ENCODE measurements at places on chromosomes 4 and X.

GRCh38 chr4:44493924-44494323 is 45.3 kb upstream of the KCTD8 start:
- DNase-seq: no peak

GRCh38 chr4:44629280-44629866 is 22.1 kb downstream of the YIPF7 start:
- DNase-seq: peak; percentile 5

GRCh38 chr4:23972805-23973204 is 83.0 kb upstream of the PPARGC1A start:
- DNase-seq: no peak

DNA sequence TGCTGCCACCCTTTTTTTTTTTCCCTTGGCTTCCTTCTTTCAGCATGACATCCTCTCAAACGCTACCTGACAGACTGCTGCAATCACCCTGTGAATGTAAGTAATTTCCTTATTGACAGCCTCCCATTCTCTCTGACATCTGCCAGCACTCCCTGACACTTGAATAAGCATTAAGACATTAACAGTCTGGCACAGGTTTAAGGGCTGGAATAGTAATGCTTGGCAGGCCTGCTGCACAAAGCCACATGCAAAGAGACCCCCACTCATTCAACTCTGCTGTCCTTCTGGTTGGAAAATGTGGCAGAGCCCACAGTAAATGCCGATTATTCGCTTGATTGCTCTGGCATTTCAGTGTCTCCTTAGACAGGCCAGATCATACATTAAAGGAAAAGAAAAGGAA is 28.1 kb upstream of the RASGEF1B start:
- peak; percentile 26 for DNase-seq

- DNase-seq: no peak
Measured at GRCh38 chrX:154398668-154399526, 720 bp downstream of the RPL10 start.

- DNase-seq: no peak
Measured at GRCh38 chrX:87702795-87703194, 185.2 kb downstream of the KLHL4 start.

- DNase-seq: no peak
Measured at GRCh38 chrX:154516656-154517100, 646 bp upstream of the FAM3A start.

DNA sequence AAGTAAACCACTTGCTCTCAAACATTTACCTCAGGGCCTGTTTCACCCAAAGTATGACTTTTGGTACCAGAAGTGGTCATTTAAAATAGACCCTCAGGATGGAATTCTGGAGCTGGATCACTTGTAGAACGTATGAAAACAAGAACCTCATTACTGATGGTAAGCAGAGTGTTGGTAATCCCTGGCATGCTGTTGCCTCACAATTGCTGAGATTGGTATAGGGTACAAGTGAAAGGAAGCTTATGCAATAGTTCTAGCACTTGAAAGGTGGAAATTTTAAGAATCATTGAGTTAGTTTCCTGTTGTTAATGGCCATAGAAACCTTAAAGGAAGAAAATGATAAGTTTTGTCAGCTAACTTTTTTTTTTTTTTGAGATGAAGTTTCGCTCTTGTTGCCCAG is 22.3 kb upstream of the THOC2 start:
- DNase-seq: no peak

GRCh38 chr4:26365537-26366150 is 44.8 kb downstream of the RBPJ start:
- no peak for DNase-seq

- no peak for DNase-seq
Measured at GRCh38 chr4:125952631-125953030, 637.9 kb downstream of the FAT4 start.

- DNase-seq: no peak
Measured at GRCh38 chr4:88522702-88523324, 763 bp downstream of the PYURF start.

- no peak for DNase-seq
Measured at GRCh38 chrX:54171527-54172250, 11.4 kb downstream of the FAM120C start.

- no peak for DNase-seq
Measured at GRCh38 chr4:7155590-7156071, 36.7 kb upstream of the SORCS2 start.

DNA sequence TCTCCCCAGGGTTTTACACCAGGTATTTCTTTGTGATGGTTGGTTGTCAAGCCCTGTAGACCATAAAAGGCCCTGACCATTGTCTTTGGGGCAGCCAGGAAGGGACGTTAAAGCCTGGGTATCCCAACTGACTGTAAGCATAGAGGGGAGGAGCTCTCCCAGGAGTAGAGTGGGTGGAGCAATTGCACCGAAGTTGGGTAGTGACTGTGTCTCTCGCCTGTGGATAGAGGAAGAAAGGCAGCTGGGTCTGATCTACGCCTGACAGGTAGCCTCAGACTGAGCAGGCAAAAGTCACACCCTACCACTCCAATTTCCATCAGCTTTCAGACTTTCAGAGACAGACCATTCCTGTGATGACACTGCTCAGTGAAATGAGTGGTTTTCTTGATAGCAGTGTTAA is 123.3 kb downstream of the KLHL8 start:
- no peak for DNase-seq

- DNase-seq: peak; percentile 9
Measured at GRCh38 chrX:11629593-11630211, 36.0 kb downstream of the ARHGAP6 start.

DNA sequence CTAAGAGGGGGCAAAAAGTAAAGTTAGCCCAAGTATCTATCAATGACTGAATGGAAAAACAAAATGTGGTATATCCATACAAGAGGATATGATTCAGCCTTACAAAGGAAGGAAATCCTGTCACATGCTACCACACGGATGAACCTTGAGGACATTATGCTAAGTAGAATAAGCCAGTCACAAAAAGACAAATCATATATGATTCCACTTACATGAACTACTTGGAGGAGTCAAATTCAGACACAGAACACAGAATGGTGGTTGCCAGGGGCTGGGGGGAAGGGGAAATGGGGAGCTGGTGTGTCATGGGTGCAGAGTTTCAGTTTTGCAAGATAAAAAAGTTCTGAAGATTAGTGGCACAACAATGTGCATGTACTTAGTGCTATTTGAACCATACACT is 101.8 kb downstream of the SH3KBP1 start:
- DNase-seq: no peak

GRCh38 chrX:78019586-78020483 is 50.4 kb upstream of the PGAM4 start:
- DNase-seq: no peak

DNA sequence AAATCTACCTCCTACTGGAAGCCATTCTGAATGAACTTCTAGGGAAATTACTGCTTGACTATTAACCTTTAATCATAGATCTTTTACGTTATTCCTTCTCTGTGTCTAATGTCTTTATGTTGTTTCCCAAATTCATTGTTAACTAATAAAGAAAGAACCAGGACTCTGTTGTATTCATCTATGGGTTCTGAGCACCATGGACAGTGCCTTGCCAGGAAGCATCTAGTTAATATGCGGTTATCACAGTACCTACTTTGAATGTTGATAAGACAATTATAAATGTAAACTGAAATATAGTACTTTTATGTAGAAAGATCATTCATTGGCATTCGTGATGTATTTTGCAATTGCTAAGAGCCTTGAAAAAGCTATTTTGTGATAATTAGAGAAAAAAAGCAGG is 23.8 kb downstream of the NWD2 start:
- DNase-seq: no peak

GRCh38 chrX:47218920-47219815 is 687 bp downstream of the CDK16 start:
- DNase-seq: no peak

DNA sequence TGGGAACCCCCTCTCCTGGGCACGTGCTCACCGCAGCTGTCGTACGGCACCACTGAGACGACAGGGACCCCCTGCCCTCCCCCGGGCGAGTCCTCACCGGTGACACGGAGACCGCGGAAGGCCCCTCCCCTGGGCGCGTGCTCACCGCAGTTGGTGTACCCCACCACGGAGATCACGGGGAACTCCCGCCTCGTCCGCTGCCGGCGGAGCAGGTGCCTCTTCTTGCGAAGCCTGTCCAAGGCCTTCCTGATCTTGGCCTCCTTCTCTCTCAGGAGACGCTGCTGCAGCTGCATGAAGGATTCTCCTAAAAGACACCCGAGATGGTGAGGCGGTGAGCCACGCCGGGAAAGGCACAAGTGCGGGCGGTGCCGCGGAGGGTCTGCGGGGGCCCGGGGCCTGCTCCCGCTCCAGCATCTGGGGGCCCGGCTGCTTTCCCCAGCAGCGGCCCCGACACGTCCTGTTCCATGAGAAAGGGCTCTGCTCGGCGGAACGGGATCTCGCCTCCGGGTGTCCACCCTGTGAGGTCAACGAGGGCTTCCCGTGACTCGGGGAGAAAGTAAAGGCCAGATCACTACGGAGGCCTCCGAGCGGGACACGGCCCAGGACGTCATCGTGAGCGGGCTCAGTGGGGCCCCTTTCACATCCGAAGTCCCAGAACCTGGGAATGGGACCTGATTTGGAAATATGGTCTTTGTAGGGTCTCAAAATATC is 5.8 kb downstream of the GTPBP6 start:
- no peak for DNase-seq

DNA sequence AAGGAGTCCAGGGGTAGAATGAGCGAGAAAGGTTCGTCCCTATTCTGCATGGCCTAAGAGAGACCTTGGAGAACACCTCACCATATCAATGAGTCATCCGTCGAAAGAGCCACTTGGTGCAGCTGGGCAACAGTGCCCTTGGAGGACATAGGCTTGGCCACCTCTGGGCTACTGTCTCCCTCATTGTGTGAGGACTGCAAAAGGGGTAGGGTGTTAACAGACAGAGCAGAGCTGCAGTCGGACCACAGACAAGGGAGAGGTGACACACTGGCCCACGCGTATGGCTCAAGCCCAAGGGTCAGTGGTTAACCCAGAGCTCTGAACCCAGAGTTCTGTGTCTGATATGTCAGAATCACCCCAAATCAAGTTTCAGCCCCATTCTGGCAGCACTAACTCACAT is 118.2 kb upstream of the BMP3 start:
- no peak for DNase-seq

DNA sequence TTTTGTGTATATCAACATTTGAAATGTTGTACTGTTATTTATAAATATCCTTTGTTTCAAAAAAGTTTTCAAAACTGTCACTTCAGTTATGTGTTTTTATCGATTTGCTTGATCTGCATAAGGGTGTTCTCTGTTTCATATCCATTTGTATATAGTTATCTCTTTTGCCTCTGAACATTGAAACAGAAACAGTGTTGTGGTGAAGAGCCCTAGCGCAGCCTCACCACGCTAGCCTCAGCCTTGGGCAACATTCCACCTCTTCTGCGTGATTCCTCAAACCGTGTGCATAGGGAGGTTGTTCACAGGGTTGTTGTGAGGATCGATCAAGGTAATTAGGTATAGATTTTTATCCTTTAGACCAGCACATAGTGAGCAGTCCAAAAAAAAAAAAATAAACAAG is 287.0 kb upstream of the GALNT7 start:
- DNase-seq: no peak

- DNase-seq: no peak
Measured at GRCh38 chr4:82031376-82031927, 342.3 kb downstream of the HNRNPD start.

DNA sequence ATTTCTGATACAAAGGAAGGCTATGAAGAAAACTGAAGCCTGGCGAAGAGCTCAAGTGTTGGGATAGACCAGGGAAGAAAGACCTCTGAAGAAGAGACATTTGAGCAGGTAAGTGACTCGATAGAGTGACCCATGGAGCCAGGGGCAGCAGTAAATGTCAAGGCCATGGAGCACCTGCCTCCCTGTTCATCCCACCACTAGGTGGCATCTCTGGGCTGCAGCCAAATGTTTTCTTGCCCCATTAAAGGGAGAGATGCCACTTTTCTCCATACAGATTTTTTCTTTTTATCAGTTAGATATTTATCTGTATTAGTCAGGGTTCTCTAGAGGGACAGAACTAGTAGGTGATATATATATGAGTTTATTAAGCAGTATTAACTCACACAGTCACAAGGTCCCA is 4.9 kb upstream of the ZNF81 start:
- no peak for DNase-seq

DNA sequence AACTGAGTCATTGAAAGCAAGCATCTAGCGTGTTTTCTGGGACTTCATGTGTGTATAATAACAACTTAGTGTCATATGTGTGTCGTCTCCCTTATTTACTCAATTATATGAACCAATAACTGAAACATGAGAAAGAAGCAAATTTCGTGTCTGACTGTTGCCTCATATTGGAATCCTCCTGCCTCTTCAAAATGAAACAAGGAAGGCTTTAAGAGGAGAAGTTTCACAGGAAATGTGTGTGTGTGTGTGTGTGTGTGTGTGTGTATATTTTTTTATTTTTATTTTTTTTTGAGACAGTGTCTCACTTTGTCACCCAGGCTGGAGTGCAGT is 145.8 kb upstream of the SFRP2 start:
- no peak for DNase-seq

DNA sequence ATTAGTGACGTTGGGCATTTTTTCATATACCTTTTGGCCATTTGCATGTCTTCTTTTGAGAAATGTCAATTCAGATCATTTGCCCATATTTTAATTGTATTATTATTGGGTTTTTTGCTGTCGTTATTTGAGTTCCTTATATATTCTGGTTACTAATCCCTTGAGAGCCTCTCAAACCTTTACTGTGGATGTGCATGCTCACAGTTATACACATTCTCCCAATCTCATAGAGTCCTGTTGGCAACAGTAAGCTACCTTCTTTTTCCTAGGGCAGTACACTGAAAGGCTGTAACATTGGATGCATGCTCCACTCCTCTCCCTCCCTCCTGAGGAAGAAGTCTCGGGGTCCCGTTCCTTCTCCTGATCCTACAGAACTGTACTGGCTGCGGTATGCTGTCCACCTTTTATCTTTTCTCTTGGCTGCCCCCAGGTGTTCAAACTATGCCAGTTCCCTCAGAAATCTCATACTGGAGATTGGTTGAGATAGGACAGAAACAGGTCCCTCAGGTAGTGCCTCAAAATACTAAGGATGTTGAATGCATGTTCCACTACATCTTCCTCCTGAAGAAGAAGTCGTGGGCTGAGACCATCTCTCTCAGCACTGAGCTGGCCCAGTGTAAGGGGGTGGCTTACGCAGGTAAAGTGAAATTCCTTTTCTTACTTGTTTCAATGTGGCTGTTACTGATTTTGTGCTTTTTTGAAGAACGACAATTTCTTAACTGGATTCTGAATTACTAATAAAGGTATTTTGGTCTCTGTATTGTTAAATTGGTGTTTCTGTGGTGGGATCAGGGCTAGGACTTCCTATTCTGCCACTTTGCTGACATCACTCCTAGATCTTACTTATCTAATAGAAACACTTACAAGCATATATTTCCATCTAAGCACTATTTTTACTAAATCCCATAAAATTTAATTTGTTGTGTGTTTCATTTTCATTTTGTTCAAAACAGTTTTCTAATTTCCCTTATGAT is 145.4 kb upstream of the HUWE1 start:
- no peak for DNase-seq

- peak; percentile 50 for DNase-seq
Measured at GRCh38 chr4:73345399-73345975, 58.6 kb upstream of the ALB start.

- DNase-seq: peak; percentile 39
Measured at GRCh38 chr4:16001484-16001858, 38.5 kb upstream of the FGFBP2 start.

- no peak for DNase-seq
Measured at GRCh38 chr4:17650406-17650805, 36.0 kb downstream of the MED28 start.
